ENCODE measurements at places on chromosomes 2 and 18.

DNA sequence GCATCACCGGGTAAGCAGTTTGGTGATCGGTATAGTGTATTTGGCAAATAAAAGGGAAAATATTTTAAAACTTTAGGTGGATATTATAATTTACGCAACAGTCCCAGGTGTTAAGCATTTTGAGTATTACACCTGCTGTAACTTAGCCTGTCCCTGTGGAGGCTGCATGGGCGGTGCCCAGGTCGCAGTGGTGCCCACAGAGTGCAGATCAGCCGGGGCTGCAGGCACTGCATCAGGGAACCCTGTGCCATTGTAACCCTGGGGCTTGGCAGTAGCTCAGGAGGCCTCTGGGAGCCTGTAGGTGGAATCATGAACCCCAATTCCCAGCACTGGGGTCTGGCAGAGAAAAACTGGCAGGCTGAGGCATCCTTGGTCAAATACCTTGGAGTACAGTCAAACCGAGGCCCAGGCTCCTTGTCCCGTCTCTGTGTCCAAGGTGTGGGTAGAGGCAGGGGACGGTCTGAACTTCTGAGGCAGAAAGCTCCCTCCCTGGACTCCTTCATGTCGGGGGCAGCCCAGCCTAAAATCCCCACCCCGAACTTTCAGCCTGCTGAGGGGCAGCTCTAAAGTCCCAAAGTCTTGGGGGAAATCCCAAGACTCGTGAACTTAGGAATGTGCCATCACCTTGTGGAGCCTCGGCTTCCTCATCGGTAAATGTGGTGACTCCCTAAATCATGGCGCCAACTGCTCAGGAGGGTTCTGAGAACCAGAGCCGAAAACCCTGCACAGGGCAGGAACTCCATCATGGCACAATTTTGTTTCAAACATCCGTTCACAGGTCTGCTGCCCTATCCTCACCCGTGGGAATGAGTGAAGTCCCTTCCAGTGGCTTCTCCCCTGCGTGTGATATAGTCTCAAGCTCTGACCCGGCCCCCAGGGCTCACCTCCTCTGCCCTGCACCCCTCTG is 85.7 kb downstream of the INHBB start:
- no peak for DNase-seq

DNA sequence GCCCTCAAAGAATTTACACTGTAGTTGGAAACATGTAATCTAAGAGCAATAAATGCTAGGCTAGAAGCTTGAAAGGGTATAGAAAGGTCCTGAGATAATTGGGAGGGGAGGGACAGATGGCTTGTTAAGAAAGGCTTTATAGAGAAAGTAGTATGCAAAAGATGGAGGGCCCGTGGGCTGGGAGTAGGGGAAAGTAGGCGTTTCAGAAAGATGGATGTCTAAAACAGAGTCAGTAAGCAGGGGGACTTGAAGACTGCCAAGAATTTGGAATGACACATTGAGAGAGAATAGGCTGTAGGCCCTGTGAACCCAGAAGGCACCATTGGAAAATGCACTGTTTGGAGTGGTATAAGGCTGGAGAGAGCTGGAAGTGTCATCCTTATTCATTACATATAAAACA is 822 bp downstream of the PSMG2 start:
- DNase-seq, result peak; percentile 53

GRCh38 chr18:303607-304006 is 35.8 kb upstream of the THOC1 start:
- no peak for DNase-seq

GRCh38 chr18:26483633-26484032 is 64.7 kb downstream of the KCTD1 start:
- DNase-seq, result no peak

Measured in M059J (cell line).